ENCODE measurements at places on chromosomes 6 and 20. TPM values are rescaled to one million over a fixed set of nuclear protein-coding genes. Genes with fewer than 3 reads are reported as not detected.
A peak's percentile ranks its signal among the peaks of the same experiment; 100 is the strongest.

GRCh38 chr20:49169547-49169946 is 18.6 kb downstream of the STAU1 start:
- no peaks in the 10 kb centered on the region for H3K27me3 ChIP-seq
- no peak overlapping the region for H3K4me3 ChIP-seq
- H3K27ac ChIP-seq = no peak overlapping the region
- H3K4me1 ChIP-seq = peaks cover 48% of the 10 kb centered on the region
- DNase-seq = no peak

GRCh38 chr6:156782691-156783320 is 5.6 kb downstream of the ARID1B start:
- no peak for DNase-seq
- H3K36me3 ChIP-seq = peaks cover 3% of the 10 kb centered on the region
- H3K27ac ChIP-seq = peak overlapping the region; percentile 92
- H3K27me3 ChIP-seq = no peaks in the 10 kb centered on the region
- peaks cover 48% of the 10 kb centered on the region for H3K4me1 ChIP-seq
- H3K4me3 ChIP-seq = peak overlapping the region; percentile 71

- no peaks in the 10 kb centered on the region for H3K4me1 ChIP-seq
- H3K4me3 ChIP-seq = no peak overlapping the region
- DNase-seq = no peak
- H3K27me3 ChIP-seq = no peaks in the 10 kb centered on the region
- H3K36me3 ChIP-seq = no peaks in the 10 kb centered on the region
Measured at GRCh38 chr6:2477250-2477649, 231.8 kb upstream of the GMDS start.

- no peaks in the 10 kb centered on the region for H3K27me3 ChIP-seq
- no peak overlapping the region for H3K4me3 ChIP-seq
- no peaks in the 10 kb centered on the region for H3K4me1 ChIP-seq
- no peaks in the 10 kb centered on the region for H3K36me3 ChIP-seq
- H3K27ac ChIP-seq = no peak overlapping the region
Measured at GRCh38 chr6:155635416-155635815, 179.8 kb upstream of the NOX3 start.

DNA sequence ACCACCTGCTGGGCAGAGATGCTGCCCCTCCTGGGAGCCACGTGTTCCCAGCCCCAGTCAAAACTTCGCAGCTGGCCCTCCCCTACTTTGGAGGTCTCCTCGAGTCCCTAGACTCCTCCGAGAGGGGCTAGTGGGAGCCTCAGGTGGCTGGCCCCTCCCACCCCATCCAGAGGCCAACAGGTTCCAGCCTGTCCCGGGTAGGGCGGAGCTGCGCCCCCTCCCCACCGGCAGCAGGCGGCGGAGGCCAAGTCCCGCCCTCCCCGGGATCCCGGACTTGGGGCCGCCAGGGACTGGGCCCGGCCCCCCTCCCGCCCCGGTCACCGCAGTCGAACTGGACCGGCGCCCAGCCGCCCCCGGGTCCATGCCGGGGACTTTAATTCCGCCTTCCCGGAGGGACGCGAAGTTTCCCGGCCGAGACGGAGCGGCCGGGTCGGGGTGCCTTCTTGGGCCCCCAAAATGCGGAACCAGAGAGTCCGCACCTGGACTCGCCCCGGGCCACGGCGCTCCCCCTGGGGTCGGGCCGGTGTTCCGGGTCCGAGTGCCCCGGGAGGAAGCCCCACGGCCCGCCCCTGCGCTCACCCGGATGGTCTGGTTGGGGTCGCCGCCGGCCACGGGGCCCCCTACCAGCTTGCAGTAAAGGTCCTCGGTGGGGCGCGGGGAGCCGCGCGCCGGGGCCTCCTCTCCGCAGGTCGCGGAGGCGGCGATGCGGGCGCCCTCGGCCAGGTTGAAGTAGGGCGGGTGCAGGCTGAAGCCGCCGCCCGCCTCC is 559 bp downstream of the LAMA5 start:
- H3K4me1 ChIP-seq = peaks cover 91% of the 10 kb centered on the region
- H3K4me3 ChIP-seq = peak overlapping the region; percentile 70
- H3K27ac ChIP-seq = peak overlapping the region; percentile 86

- H3K27ac ChIP-seq = no peak overlapping the region
- H3K27me3 ChIP-seq = no peaks in the 10 kb centered on the region
- H3K36me3 ChIP-seq = peaks cover 8% of the 10 kb centered on the region
- H3K4me1 ChIP-seq = peaks cover 4% of the 10 kb centered on the region
Measured at GRCh38 chr20:32415494-32415893, 57.4 kb downstream of the ASXL1 start.

GRCh38 chr6:131950767-131951575 is at the start of gene CCN2:
TSS of gene CCN2 (minus strand) at chr6:131951372. CDS start at chr6:131951172, 200 bp downstream.
- DNase-seq = peak; percentile 79
- peak within 1 kb of the TSS; percentile 61 for H3K4me3 ChIP-seq
- peaks cover 32% of the 10 kb centered on the region for H3K4me1 ChIP-seq
- H3K27ac ChIP-seq = peak within 1 kb of the TSS; percentile 91
- H3K36me3 ChIP-seq = no peaks in the 10 kb centered on the region

DNA sequence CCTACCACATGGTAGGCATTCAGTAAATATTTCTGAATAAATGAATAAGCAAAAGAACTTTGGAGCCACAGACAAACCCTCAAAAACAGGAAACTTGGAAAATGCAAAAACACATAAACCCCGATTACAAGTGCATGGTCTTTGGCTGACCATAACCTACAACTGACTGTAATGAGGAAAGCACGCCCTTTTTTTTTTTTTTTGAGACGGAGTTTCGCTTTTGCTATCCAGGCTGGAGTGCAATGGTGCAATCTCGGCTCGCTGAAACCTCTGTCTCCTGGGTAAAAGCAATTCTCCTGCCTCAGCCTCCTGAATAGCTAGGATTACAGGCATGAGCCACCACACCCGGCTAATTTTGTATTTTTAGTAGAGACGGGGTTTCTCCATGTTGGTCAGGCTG is 11.9 kb upstream of the LATS1 start:
- no peak overlapping the region for H3K27ac ChIP-seq
- peaks cover 99% of the 10 kb centered on the region for H3K36me3 ChIP-seq
- DNase-seq = no peak
- no peaks in the 10 kb centered on the region for H3K27me3 ChIP-seq

- H3K27ac ChIP-seq = no peak overlapping the region
- no peaks in the 10 kb centered on the region for H3K36me3 ChIP-seq
- H3K4me1 ChIP-seq = peaks cover 26% of the 10 kb centered on the region
- DNase-seq = no peak
- no peaks in the 10 kb centered on the region for H3K27me3 ChIP-seq
Measured at GRCh38 chr6:125203395-125203794, 49.8 kb downstream of the TPD52L1 start.

- peaks cover 9% of the 10 kb centered on the region for H3K36me3 ChIP-seq
- no peak overlapping the region for H3K4me3 ChIP-seq
- no peaks in the 10 kb centered on the region for H3K27me3 ChIP-seq
- peaks cover 55% of the 10 kb centered on the region for H3K4me1 ChIP-seq
- no peak for DNase-seq
Measured at GRCh38 chr20:2122936-2123335, 21.3 kb downstream of the STK35 start.

GRCh38 chr6:52517502-52518278 is 59.2 kb downstream of the TRAM2 start:
- no peaks in the 10 kb centered on the region for H3K27me3 ChIP-seq
- peak overlapping the region; percentile 70 for H3K27ac ChIP-seq
- peaks cover 25% of the 10 kb centered on the region for H3K36me3 ChIP-seq
- H3K4me1 ChIP-seq = peaks cover 50% of the 10 kb centered on the region
- H3K4me3 ChIP-seq = no peak overlapping the region

- DNase-seq = no peak
- H3K27ac ChIP-seq = no peak overlapping the region
- peaks cover 48% of the 10 kb centered on the region for H3K36me3 ChIP-seq
- H3K27me3 ChIP-seq = no peaks in the 10 kb centered on the region
- H3K4me3 ChIP-seq = no peak overlapping the region
Measured at GRCh38 chr6:24831771-24832716, 33.3 kb upstream of the ARMH2 start.

DNA sequence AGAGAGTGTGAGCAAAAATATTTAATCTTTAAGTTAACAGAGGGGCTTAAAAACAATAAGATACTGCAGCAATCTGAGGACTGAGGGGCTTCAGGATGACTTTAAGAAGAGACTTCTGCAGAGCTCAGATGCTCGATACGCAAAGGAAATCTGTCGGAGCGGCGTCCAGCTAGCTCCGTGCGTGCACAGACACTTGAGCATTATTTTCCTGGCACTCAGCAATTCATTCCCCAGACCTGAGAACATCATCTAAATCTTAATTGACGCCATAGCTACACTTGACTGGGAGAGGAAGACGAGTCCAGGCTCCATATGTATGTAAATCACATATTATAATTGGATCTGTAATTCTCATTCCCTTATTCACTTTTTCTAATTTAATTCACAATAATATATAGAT is 228.2 kb downstream of the SOD2 start:
- H3K4me1 ChIP-seq = no peaks in the 10 kb centered on the region
- no peak overlapping the region for H3K27ac ChIP-seq
- no peaks in the 10 kb centered on the region for H3K27me3 ChIP-seq

- H3K4me1 ChIP-seq = peaks cover 22% of the 10 kb centered on the region
- H3K27ac ChIP-seq = peak overlapping the region; percentile 91
- no peaks in the 10 kb centered on the region for H3K36me3 ChIP-seq
- no peaks in the 10 kb centered on the region for H3K27me3 ChIP-seq
- DNase-seq = no peak
Measured at GRCh38 chr6:26032340-26033084, 54.7 kb upstream of the HFE start.

DNA sequence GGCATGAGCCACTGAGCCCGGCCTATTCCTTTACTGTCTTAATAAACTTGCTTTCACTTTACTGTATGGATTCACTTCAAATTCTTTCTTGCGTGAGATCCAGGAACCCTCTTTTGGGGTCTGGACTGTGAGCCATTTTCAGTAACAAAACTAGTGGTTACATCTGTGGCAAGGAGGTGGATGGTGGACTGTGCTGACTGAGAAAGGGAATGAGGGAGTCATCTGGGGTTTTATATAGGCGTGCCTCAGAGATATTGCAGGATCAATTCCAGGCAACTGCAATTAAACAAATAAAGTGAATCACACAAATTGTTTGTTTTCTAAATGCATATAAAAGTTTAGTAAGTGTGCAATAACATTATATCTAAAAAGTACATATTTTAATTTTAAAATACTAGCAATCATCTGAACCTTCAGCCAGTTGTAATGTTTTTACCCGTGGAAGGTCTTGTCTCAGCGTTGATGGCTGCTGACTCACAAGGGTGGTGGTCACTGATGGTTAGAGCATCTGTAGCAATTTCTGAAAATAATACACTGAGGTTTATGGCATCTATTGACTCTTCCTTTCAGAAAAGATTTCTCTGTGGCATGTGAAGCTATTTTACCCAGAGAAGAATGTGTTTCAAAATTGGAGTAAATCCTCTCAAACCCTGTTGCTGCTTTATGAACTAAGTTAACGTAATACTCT is 111.4 kb upstream of the FKBP1C start:
- no peak for DNase-seq
- H3K36me3 ChIP-seq = no peaks in the 10 kb centered on the region
- H3K27ac ChIP-seq = no peak overlapping the region
- no peaks in the 10 kb centered on the region for H3K4me1 ChIP-seq

GRCh38 chr6:29603930-29604329 is 19.0 kb downstream of the OR2H2 start:
- no peaks in the 10 kb centered on the region for H3K27me3 ChIP-seq
- peaks cover 63% of the 10 kb centered on the region for H3K36me3 ChIP-seq
- no peak for DNase-seq
- no peak overlapping the region for H3K4me3 ChIP-seq
- H3K27ac ChIP-seq = no peak overlapping the region

DNA sequence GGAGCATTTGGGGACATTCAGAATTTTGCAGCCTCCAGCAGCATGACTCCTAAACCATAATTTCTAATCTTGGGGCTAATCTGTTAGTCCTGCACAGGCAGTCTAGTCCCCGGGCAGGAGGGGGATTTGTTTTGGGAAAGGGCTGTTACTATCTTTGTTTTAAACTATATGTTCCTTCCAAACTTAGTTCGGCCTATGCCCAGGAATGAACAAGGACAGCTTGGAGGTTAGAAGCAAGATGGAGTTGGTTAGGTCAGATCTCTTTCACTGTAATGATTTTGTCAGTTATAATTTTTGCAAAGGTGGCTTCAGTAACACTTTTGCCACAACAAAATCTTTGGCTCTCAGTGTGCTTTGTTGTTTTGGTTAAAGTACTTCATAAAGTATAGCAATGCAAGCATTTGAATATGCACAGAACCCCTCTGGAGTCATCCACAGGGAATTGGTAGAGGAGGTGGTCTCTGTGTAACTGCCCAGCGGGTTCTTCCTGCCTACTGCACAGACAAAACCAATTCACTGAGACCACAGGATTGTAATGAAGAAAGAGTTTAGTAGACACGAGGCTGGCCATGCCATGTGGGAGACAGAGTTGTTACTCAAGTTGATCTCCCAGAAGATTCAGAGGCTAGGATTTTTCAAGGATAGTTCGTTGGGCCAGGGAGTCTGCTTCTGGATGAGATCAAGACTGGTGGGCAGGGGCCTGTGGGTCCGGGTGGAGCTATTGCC is 224.1 kb upstream of the MYLIP start:
- H3K4me1 ChIP-seq = no peaks in the 10 kb centered on the region
- H3K27ac ChIP-seq = no peak overlapping the region
- H3K27me3 ChIP-seq = no peaks in the 10 kb centered on the region
- no peaks in the 10 kb centered on the region for H3K36me3 ChIP-seq
- no peak for DNase-seq

- peaks cover 12% of the 10 kb centered on the region for H3K4me1 ChIP-seq
- H3K27me3 ChIP-seq = no peaks in the 10 kb centered on the region
- H3K27ac ChIP-seq = no peak overlapping the region
- H3K36me3 ChIP-seq = peaks cover 45% of the 10 kb centered on the region
- no peak for DNase-seq
Measured at GRCh38 chr6:106529438-106529837, 99.9 kb downstream of the RTN4IP1 start.

DNA sequence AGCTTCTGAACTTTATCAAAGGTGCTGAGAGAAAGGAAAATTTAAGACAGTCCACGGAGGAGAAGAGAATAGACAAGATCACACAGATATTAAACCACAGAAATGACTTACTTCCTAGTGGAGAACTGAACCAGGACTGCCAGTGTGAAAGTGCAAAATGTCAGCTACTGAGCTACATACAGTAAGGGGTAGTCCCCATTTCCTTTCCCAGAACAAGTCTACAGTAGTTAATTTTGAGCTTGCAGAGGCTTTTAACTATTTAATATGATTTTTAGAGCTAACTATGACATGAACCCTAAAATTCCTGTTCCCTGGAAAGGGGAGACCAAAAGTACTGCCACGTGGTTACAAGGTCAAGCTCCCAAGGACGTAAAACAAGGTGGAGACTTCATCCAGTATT is 45.1 kb downstream of the CEP85L start:
- H3K4me3 ChIP-seq = no peak overlapping the region
- no peaks in the 10 kb centered on the region for H3K4me1 ChIP-seq
- DNase-seq = no peak
- H3K36me3 ChIP-seq = no peaks in the 10 kb centered on the region
- H3K27me3 ChIP-seq = no peaks in the 10 kb centered on the region
- H3K27ac ChIP-seq = no peak overlapping the region

GRCh38 chr6:108395297-108395696 is 100.4 kb downstream of the AFG1L start:
- no peaks in the 10 kb centered on the region for H3K4me1 ChIP-seq
- no peaks in the 10 kb centered on the region for H3K36me3 ChIP-seq
- no peak overlapping the region for H3K27ac ChIP-seq

- no peaks in the 10 kb centered on the region for H3K4me1 ChIP-seq
- no peaks in the 10 kb centered on the region for H3K27me3 ChIP-seq
- no peak overlapping the region for H3K4me3 ChIP-seq
- no peak for DNase-seq
Measured at GRCh38 chr6:164344801-164345291, 930.3 kb downstream of the QKI start.

- peak overlapping the region; percentile 64 for H3K27ac ChIP-seq
- DNase-seq = no peak
- peak overlapping the region; percentile 38 for H3K4me3 ChIP-seq
Measured at GRCh38 chr20:22403632-22404361, 180.6 kb downstream of the FOXA2 start.

The TGM2 gene
- total RNA-seq = 362 TPM

The CST2 gene
- not detected for total RNA-seq

The HAO1 gene
- total RNA-seq = not detected

The PI3 gene
- total RNA-seq = 9.2 TPM

The DNAH8 gene
- total RNA-seq = 0.03 TPM

The CLIC1 gene
- total RNA-seq = 310 TPM
